ENCODE measurements at places on chromosomes 2 and 18.

GRCh38 chr2:60652832-60653340 is 99.4 kb upstream of the BCL11A start:
- H3K4me3 ChIP-seq: no peak overlapping the region
- no peak overlapping the region for H3K27ac ChIP-seq
- no peaks in the 10 kb centered on the region for H3K36me3 ChIP-seq
- H3K4me1 ChIP-seq: no peaks in the 10 kb centered on the region
- H3K27me3 ChIP-seq: peaks cover 14% of the 10 kb centered on the region

- H3K27me3 ChIP-seq: peaks cover 68% of the 10 kb centered on the region
- no peaks in the 10 kb centered on the region for H3K36me3 ChIP-seq
- no peak overlapping the region for H3K4me3 ChIP-seq
- no peak for DNase-seq
These were observed 4.2 kb downstream of the OTX1 start for GRCh38 chr2:63054841-63055225.

DNA sequence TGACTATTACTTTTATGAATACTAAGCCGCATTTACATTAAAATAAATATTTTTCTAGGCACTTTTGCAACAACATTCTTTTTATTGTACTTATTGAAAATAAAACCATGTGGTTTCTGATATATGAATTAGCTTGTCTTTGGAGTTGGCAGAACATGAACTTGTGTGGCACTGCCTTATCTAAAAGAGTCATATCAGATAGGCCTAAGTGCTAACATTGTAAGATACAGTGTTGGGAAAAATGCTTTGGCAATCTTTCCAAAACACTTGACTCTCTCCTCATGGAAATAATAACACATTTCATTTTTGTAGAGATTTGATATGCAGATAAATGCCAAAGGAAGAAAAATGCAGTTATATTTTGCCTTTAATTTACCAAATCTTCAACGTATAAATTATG is 191.7 kb downstream of the ERBB4 start:
- H3K4me1 ChIP-seq: no peaks in the 10 kb centered on the region
- H3K36me3 ChIP-seq: no peaks in the 10 kb centered on the region
- DNase-seq: no peak

- peak within 1 kb of the TSS; percentile 76 for H3K4me3 ChIP-seq
- H3K36me3 ChIP-seq: no peaks in the 10 kb centered on the region
- DNase-seq: peak; percentile 73
These were observed at the start of gene ANKRD29 for GRCh38 chr18:23662309-23663263. TSS of gene ANKRD29 (minus strand) at chr18:23662911. CDS start at chr18:23662730, 181 bp downstream.

DNA sequence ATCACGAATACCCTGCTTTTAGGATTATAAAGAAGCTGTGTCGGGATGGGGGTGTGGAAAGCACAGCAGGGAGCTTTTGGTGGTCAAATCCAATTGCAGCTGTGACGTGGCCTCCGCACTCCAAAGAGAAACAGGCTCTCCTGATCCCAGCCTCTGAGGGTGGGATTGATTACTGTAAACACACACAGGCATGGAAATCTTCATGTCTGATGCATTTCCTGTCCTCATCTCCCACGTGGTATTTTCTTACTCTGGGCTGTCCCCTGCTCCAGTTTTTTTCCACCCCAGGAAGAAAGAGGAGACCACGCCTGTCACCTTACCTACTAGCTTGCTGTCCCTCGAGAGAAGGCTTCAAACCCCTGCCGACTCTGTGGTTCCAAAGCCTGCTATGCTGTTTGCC is 22.7 kb downstream of the RNF152 start:
- no peak overlapping the region for H3K4me3 ChIP-seq
- peak; percentile 8 for DNase-seq
- H3K36me3 ChIP-seq: no peaks in the 10 kb centered on the region
- H3K27me3 ChIP-seq: no peaks in the 10 kb centered on the region
- no peak overlapping the region for H3K27ac ChIP-seq

All from GM23248 (cell line).